HFFc6 (cell line): ENCODE measurements at places on chromosomes 4 and X. TPM values are rescaled to one million over a fixed set of nuclear protein-coding genes. Genes with fewer than 3 reads are reported as not detected.

APLN gene
- total RNA-seq, result 0.09 to 0.24 TPM in 2 of 3 replicates, not detected in the other

ABLIM2 gene
- total RNA-seq, result 0.14 TPM in 1 of 3 replicates, not detected in the others

SASH3 gene
- total RNA-seq, result not detected in 3 replicates

MAGEB10 gene
- total RNA-seq, result not detected in 3 replicates

GPC3 gene
- not detected in 3 replicates for total RNA-seq

DNA sequence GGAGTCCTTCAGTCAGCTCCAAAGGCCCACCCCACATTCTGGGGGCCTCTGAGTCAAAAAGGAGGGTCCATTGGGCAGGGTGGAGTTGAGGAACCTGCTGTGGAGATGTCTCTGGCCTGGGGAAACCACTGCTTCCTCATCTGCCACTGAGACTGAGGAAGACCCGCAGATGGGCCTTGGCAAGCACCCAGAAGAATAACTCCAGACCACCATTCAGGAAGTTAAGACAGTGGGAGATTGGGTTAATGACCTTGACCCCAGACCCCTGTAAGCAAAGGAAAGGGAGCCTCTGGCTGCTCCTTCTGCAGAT is 8.1 kb upstream of the HSD17B10 start:
- no peak for DNase-seq

- peak; percentile 3 for DNase-seq
Measured at GRCh38 chr4:184163813-184164212, 53.9 kb downstream of the ENPP6 start.

GRCh38 chrX:138719396-138719795 is 7.9 kb upstream of the FGF13 start:
- DNase-seq, result no peak

DNA sequence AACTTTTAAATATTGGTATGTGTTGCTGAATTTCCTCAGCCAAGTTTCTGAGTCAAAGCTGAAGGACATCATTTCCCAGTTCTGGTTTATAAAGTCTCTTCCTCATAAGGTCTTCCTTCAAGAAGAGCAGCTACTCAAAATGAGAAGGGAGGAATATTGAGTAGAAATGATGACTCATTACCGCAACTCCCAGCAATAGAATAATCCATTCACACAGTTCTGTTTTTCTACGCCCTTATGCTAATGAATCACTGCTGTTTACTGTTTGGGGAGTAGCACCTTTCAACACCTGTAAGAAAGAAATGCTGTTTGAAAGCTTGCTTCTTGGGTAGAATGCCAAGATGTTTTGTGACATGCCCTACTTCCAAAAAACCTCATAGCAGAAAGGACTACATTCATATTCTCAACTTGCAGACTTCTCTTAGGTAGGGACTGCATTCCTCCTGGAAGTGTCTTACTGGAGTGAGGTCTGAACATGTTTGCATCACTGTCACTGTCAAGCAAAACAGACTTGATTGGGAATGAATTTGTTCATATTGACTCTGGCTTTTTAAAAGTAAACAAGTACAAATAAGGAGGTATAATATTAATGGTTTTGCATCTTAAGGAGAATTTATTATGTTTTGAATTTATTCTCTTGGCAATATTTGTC is 147.2 kb upstream of the BANK1 start:
- DNase-seq, result no peak

GRCh38 chr4:27414887-27415731 is 554.5 kb downstream of the STIM2 start:
- no peak for DNase-seq

DNA sequence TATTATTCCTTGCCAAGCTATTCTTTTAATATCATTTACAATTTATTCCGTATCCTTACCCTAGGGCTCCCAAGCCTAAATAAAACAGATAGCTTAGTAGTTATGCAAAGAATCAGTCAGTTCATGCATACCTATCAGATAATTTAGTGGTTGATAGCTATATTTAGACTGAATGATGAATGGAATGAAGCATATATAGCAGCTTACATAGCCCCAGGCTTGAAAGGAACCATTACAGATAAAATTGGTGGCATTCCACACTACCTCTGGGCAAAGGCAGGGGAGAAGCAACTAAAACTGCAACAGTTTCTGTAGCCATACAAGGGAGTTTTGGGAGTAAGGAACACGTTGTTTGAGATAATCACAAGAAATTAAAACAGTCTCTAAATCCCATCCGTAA is 2.7 kb downstream of the ACE2 start:
- DNase-seq, result peak; percentile 0

DNA sequence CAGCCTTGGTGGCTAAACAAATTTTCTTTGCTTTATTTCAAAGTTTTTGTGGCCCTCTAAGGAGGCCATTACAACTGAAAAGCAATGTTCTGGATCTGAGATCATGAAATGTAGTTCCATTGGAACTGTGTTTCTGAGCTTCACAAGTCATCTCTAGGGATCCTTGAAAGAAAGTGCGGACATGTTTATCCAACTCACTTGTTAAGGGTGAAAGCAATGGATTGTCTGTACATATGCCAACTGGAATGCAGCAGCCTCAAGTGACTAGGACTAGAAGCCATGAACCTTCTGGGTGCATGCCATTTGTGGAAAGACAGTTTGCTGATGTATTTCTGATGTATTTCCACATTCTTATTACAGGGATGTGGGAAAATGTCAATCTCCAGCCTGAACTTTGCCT is 36.7 kb upstream of the KLHL13 start:
- no peak for DNase-seq

DNA sequence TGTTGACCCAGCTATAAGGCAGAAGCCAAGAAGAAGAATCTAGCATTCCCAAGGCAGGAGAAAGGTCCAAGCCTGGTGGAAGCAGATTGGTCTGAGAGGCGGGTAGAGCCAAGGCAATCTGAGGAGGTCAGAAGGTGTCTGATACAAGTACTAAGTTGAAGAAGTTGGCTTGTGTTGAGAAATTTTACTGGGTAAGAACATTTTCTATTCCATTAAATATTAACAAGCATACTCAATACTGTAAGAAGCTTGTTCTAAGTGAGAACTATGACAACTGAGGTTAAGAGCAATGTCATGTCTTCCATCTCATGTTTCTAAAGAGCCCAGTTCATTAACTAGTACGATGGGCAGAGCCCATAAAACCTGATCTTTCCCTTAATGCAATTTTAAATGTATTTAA is 75.0 kb downstream of the FAM13A start:
- no peak for DNase-seq

DNA sequence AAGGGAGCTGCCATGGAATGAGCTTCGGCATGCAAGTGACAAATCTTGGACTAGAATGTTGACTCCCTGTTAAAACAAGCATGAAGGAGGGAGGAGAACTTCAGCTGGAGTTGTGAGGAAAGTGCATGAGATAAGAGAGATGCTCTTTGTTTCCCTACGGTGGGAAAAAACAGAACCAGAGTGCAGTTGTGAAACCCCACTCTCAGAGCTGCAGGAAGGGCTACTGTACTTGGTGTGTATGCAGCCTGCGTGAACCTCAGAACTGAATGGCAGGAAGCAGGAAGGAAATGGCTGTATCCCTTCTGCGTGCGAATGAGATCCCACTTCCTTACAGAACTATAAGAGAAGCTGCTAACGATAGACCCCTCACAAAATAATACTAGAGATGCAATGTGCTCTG is 57.2 kb downstream of the EGF start:
- no peak for DNase-seq

DNA sequence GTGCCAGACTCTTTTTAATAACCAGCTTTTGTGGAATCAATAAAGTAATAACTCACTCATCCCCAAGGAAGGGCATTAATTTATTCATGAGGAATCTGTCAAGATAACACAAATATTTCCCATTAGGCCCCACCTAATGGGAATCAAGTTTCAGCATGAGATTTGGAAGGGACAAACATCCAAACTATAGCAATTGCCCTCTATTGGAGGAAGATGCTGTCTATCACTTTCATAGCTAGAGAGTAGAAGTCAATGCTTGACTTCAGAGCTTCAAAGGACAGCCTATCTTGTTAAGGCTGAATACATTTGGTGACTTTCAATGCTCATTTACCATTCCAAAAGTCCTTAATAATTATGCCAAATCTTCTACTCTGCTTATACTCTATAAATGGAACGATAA is 84.9 kb upstream of the ATOH1 start:
- no peak for DNase-seq

DNA sequence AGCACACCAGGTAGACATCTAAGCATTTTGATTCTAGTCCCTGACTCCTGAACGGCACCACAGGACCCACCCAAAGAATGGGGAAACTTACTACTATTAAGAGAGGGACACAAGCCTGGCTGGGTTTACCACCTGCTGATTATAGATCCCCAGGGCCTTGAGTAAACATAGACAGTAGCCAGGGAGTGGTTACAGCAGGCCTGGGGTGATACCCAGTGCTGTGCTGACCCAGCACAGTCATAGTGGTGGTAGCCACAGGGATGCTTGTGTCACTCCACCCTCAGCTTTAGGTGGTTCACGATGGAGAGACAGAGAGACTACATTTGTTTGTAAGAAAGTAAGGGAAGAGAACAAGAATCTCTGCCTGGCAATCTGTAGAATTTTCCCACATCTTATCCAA is 11.7 kb downstream of the CYSLTR1 start:
- no peak for DNase-seq
